ENCODE measurements at places on chromosomes 11 and 22.
A peak's percentile ranks its signal among the peaks of the same experiment; 100 is the strongest.

- no peak for DNase-seq
Observed at GRCh38 chr22:32800994-32801536, 440 bp upstream of the TIMP3 start.

DNA sequence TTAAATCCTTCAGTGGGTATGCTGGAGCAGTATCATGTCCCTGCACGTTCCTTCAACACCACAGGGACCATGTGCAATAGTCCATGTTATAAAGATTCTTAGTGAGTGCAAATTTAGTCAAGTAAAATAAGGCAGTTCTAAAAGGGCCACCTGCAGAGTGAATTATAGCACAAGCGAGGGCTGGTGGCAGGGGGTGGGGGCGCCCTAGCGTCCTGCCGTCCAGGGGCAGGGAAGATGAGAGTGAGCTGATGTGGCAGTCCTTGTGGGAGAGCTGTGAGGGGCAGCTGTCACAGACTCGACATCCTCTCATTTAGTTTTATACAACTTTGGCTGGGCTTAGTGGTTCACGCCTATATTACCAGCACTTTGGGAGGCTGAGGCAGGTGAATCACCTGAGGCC, 29.1 kb downstream of the FAM118A start:
- no peak for DNase-seq

DNA sequence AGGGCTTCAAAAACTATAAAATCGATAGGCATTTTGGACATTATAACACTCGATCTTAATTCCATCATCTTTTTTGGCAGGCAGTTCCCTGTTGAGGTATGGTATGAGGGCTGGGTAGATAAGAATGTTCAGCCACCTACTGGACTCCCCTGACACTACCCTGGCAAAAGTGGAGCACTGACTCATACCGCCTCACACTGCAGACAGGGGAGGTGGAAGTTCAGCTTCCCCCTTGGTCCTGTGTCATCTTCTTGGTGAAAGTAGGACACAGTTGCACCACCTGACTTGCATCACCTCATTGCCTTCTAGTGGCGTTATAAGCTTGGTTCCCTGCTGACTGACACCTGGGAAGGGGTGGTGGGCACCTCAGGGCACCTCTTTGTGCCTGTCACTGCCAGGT, 30.4 kb downstream of the PAAF1 start:
- DNase-seq, result no peak

- no peak for DNase-seq
Observed at GRCh38 chr11:61895046-61895717, 3.8 kb upstream of the FADS3 start.

GRCh38 chr11:10066441-10066840, 227.6 kb downstream of the SBF2 start:
- DNase-seq, result no peak

GRCh38 chr11:12389676-12390657, 12.6 kb downstream of the PARVA start:
- no peak for DNase-seq

DNA sequence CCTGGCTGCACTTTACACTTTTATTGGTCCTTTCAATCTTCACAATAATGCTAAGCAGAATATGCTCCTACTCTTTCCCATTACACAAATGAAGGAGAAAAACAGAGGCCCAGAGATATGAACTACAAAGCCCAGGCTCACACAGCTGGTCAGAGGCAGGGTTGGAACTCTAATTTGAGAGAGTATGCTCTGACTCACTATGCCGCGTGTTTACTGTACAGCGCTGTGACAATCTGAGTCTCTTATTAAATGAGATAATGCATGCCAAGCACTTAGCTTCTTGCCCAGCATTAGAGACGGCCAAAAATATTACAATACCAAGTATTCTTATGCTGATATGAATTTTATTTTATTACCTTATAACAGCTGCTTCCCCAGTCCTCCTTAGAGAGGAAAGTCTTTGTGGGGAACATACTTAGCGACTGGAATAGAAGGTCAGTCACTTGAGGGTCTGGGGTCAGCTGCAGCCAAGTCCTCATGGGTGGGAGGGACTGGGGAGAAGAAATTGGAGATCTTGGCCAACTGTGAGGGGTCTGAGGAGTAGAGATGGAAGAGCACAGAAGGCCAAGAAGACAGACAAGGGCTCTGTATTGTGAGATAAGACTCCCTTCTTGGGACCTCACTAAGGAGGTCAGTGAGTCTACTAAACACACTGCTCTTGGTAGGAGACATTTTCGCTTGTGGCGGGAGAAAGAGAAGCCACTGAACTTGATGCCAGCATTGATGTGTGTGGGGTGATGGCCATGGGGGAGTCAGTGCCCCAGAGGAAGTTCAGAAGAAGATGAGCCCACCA, 150.8 kb upstream of the TIMP3 start:
- no peak for DNase-seq

DNA sequence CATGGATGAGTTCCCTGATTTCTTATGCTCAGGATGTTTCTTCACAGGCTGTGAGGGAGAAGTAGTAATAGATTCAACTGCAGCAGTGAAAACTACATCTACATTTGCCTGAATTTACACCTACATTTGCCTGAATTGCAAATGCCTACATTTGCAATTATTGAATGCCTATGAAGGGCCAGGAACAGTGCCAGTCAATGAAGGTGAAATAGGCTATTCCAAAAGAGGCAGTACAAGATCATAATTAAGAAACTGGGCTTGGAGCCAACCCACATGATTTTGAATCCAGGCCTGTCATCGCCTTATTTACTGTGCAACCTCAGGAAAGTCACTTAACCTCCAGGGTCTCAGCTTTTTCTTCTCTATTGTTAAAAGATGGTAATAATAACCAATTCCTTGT, 1353.3 kb downstream of the FAM181B start:
- DNase-seq, result no peak

DNA sequence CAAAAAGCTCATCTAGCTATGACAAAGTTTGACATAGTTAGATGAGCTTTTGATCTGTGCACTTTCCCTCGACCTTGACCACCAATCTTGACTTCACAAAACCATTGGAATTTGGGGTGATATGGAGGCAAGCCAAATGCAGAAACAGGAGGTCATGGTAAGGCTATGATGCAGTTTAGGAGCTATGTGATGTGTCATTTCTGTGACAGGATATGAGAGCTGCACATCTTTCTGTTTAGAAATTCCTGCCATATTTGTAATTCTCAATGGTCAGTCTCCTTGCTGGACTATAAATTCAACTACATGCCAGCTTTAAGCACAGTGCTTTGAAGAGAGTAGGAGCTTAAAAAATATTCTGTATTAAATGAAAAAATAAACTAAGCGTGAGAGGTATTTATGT, 12.9 kb downstream of the OR51B6 start:
- DNase-seq, result no peak

DNA sequence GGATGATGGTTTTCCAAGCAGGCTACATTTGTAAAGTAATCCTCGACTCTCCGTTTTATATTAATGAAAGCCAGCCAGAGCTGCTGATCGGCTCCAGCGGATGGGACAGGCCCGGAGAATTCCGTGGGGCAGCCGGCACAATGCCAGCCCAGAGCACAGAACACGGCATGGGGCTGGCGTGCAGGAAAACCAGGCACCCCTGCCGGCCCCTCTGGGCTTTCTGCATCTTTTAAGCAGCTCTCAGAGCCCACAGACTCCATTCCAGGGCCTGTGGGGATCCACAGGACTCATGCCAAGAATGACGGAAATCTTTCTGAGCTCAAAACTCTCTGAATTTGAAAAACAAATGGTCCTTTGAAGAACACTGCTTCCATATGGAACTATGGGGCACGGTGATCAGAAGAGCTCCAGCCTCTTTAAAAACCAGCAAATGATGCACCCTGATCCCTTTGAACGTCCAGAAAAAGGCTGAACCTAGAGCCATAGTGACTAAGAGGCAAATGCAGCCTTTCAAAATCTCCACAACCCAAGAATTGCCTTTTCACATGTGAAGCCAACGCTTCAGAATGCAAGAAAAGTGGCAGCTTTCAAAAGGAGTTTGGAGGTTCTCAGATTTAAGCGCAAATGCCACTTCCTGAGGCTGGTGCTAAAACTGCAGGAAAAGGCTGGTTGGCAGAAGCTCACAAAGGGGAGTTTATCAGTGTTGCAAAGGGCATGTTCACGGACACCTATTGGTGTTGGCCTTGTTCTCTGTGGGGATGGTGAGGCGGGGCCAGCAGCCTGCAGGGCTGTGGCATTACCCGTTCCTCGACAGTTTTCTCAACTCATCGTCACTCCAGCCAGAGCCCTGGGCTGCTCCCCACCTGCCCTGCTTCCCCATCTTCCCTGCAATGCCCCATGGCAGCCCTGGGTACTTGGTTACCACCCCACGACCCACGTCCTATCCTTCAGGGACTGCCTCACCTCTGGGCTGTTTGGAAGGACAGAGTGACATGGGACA, 212.5 kb downstream of the CTTN start:
- no peak for DNase-seq

DNA sequence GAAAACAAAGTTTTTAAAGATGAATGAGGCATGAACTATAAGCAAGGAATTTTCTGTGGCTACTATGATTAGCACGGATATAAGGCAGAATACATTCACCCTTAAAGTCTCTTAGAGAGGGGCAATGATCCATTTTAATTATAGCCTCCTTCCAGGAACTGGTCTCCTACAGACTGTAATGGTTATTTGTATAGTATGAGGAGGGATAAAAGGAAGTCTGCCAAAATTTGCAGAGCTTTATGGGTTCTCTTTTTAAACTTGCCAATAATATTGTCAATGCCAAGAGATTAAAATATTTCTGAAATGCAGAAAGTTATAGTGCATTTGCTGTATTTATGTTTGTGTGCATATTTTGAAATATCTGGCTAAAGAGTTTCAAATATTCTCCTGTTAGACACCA, 271.4 kb upstream of the LUZP2 start:
- no peak for DNase-seq

DNA sequence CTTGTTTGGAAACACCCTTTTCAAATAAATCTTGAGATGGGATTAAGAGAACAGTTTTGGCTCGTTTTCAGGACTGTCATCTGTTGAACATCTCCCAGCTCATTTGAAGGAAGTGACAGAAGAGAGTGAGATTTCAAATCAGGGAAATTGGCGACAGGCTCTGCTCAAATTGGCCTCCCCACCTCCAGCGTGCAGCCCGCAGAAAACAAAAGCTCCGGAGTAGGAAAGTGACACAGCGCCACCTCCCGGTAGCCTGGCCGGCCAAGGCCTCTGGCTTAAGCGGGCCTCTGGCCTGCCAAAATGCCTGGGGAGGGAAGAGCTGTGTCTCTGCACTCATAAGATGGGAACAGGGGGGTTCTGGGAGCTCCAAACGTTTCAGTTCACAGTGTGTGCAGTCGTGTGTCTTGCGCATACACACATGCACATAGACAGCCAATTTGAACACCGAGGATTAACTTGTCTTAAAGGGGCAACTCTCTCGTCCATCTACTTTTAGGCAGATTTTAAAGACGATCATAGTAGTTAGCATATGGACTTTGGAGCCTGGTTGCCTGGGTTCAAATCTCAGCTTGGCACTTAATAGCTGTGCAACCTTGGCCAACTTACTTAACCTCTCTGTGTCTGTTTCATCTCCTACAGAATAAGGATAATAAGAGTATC, 132.7 kb upstream of the RCN1 start:
- peak; percentile 37 for DNase-seq

GRCh38 chr11:17558025-17558780, 11.1 kb downstream of the OTOG start:
- no peak for DNase-seq

- DNase-seq, result no peak
Observed at GRCh38 chr11:44046182-44046581, 1.6 kb upstream of the ACCSL start.

- no peak for DNase-seq
Observed at GRCh38 chr11:35214792-35215193, 75.8 kb downstream of the CD44 start.

- DNase-seq, result no peak
Observed at GRCh38 chr11:126506789-126507188, 151.3 kb downstream of the ST3GAL4 start.

GRCh38 chr11:116073854-116074837, 569.9 kb upstream of the CADM1 start:
- peak; percentile 51 for DNase-seq

GRCh38 chr11:116348226-116348625, 424.6 kb downstream of the BUD13 start:
- peak; percentile 25 for DNase-seq

DNA sequence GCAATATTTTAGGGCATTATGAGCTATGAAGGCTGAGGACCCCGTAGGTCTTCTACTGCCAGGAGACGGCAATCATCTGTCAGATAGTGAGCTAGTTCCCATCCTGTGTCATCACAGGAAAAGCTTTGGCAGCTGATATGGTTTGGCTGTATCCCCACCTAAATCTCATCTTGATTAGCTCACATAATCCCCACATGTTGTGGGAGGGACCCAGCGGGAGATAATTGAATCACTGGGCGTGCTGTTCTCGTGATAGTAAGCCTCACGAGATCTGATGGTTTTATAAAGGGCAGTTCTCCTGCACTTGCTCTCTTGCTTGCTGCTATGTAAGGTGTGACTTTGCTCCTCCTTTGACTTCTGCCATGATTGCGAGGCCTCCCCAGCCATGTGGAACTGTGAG, 18.1 kb downstream of the CSRP3 start:
- DNase-seq, result no peak

- no peak for DNase-seq
Observed at GRCh38 chr11:66101066-66101464, 31.0 kb downstream of the PACS1 start.

Data from hippocampal formation (tissue), 2 donors.